DMS153 (cell line): ENCODE measurements at places on chromosomes 7 and 10.

GRCh38 chr10:46048152-46048551 lies 2.1 kb upstream of the MSMB start:
- DNase-seq, result no peak

DNA sequence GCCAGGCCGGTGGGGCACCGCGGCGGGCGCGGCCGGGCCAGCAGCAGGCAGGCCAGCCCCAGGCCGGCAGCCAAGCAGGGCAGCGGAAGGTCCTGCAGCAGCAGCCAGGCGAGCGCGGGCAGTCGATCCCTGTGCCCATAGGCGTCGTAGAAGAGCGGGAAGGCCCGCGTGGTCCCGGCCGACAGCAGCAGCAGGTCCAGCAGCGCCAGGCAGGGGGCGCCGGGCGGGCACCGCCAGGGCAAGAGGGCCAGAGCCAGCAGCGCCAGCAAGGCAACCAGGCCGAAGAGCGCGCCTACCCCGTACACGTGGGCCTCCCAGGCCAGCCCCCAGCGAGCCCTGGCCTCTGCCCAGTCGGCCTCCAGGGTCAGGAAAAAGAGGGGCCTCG lies 8.4 kb upstream of the RBM28 start:
- peak; percentile 11 for DNase-seq

DNA sequence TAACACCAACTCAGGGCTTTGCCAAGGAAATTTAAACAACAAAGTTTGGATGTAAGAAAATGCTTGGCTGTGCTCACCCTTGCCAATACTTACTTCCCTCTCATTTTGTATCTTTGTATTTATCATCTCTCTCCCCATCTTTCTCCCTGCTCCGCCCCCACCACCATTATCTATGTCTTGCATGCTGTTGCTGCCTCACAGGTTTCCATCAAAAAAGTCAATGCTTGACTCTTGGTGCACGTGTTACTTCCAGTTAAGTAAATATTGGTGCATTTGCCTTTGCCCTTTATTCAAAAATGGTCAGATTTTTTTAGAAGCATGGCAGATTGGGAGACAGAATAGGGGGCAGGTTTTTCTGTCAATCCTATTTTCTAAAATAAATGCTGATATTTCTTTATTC lies 626.0 kb downstream of the ACTR3B start:
- DNase-seq, result no peak

DNA sequence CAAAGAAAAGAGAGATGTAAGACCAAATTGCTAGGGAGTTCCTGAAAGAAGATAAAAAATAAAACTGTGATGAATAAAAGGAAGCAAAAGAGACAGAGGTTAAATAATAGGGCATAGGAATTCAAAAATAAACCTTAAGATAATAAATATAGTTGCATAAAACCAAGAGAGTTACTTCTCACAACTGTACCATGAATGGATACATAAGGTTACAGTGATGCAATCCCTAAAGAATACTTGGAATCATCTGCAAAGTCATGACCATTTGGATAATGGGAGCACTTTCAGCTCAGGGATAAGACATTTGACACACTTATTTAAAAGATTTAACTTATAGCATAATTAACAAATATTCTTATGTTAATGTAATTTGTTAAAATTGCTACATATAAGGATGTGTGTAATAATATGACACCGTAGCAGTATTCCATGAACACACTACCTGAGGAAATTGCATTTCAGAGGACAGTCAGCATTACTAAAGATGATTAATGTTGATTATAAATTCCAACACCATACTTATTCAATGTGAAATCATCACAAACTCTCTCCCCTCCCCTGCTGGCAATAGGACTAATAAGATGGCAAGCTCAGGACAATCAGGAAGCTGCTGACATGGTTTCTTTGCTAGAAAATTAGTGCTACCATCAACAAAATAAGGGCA lies 202.1 kb upstream of the AKR1E2 start:
- no peak for DNase-seq

DNA sequence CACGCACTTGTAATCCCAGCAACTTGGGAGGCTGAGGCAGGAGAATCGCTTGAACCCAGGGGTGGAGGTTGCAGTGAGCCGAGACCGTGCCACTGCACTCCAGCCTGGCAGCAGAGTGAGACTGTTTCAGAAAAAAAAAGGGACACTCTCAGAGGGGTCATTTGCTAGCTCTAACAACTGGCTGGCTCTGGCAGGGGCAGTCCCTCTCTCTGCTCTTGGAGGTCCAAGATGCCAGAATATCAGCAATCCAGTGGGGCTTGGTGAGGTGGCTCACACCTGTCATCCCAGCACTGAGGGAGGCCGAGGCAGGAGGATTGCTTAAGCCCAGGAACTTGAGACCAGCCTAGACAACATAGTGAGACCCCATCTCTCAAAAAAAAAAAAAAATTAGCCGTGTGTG lies 2.5 kb upstream of the PILRA start:
- no peak for DNase-seq
